Sigmoid colon (tissue), 7 donors: ENCODE measurements at places on chromosomes 2 and 18. TPM values are rescaled to one million over a fixed set of nuclear protein-coding genes. Genes with fewer than 3 reads are reported as not detected.

GRCh38 chr2:176114930-176115625 is 1.5 kb upstream of the HOXD10 start:
- no peak for DNase-seq

GRCh38 chr2:643334-643733 is 33.9 kb downstream of the TMEM18 start:
- DNase-seq: peak; percentile 48

- peak; percentile 19 for DNase-seq
Observed at GRCh38 chr2:129891341-129892320, 87.8 kb upstream of the RAB6C start.

DNA sequence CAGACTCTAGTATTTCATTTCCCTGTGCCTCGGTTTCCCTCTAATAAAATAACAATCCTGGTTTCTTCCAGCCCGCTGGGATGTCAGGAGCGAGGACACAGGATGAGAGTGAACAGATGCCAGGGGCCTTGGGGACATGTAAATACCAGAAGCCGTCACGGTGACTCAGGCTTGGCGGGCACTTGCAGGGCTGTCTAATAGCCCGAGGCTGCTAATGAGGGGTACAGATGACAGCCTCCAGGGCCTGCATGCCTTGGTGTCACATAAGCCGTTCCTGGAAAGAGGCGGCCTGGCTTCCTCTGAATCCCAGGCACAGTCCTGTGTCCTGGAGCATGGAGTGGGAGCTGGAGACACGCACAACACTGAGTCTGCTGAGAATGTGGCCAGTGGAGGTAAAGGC is 28.2 kb downstream of the HS1BP3 start:
- DNase-seq: peak; percentile 71

GRCh38 chr2:60423505-60423904 is 129.9 kb downstream of the BCL11A start:
- DNase-seq: no peak

GRCh38 chr2:240836781-240837467 is 16.9 kb upstream of the KIF1A start:
- peak; percentile 81 for DNase-seq

GRCh38 chr2:152408254-152408653 is 73.3 kb downstream of the FMNL2 start:
- no peak for DNase-seq

DNA sequence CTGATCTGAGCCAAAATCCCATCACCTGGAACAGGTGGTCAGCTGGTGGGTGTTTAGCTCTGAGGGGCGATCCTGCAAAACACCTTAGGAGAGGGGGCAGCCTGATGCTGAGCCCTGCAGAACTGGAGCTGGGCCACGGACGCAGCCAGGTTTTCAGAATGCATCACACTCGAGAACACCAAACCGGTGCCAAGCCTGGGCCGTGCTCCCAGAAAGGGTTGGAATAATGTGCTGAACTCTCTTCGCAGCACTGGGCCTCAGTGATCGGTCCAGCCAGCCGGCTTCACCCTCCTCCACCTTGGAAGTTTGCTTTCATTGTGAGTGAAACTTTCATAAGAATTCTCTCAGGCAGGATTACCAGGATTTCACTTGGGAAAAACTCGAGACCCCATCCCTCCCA is 56.5 kb upstream of the TTC39C start:
- DNase-seq: peak; percentile 93

GRCh38 chr2:240269886-240270285 is 129.4 kb upstream of the OTOS start:
- no peak for DNase-seq

GRCh38 chr2:24870891-24871705 is 48.9 kb downstream of the ADCY3 start:
- no peak for DNase-seq

GRCh38 chr18:43420950-43421349 is 143.7 kb upstream of the SYT4 start:
- no peak for DNase-seq

Gene SKOR2
- not detected for total RNA-seq

Gene PAX8
- 0.71 TPM for total RNA-seq

Gene WDR54
- 7.5 TPM for total RNA-seq

Gene AQP12A
- total RNA-seq: not detected

Gene IDH1
- 46.4 TPM for total RNA-seq

Gene IL36G
- not detected for total RNA-seq

Gene DTNA
- 96.0 TPM for total RNA-seq
